Gastroesophageal sphincter (tissue), 4 donors: ENCODE measurements at places on chromosomes 6 and 20. TPM values are rescaled to one million over a fixed set of nuclear protein-coding genes. Genes with fewer than 3 reads are reported as not detected.

The TNFRSF21 gene
- total RNA-seq, result 14.3 TPM

GRCh38 chr20:58693226-58694006, 816 bp downstream of the NPEPL1 start:
- no peak for ATAC-seq

GRCh38 chr20:41532935-41533334, 85.2 kb downstream of the CHD6 start:
- ATAC-seq, result no peak

The GRM1 gene
- total RNA-seq, result not detected

DNA sequence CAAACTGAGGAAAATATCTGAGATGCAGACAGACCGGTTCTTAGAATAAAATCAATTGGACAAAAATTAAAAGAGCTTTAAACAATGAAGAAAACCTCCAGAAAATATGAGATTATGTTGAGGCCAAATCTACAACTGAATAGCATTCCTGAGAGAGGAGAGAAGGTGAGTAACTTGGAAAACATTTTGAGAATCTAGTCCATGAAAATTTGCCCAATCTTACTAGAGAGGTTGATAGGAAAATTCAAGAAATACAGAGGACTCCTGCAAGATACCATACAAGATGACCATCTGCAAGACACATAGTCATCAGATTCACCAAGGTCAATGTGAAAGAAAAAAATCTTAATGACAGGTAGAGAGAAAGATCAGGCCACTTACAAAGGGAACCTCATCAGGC, 437.7 kb upstream of the ADGRB3 start:
- ATAC-seq, result no peak

- ATAC-seq, result no peak
Observed at GRCh38 chr6:56803594-56803993, 151.3 kb upstream of the BEND6 start.

GRCh38 chr6:136213012-136213539, 37.0 kb downstream of the MTFR2 start:
- no peak for ATAC-seq

DNA sequence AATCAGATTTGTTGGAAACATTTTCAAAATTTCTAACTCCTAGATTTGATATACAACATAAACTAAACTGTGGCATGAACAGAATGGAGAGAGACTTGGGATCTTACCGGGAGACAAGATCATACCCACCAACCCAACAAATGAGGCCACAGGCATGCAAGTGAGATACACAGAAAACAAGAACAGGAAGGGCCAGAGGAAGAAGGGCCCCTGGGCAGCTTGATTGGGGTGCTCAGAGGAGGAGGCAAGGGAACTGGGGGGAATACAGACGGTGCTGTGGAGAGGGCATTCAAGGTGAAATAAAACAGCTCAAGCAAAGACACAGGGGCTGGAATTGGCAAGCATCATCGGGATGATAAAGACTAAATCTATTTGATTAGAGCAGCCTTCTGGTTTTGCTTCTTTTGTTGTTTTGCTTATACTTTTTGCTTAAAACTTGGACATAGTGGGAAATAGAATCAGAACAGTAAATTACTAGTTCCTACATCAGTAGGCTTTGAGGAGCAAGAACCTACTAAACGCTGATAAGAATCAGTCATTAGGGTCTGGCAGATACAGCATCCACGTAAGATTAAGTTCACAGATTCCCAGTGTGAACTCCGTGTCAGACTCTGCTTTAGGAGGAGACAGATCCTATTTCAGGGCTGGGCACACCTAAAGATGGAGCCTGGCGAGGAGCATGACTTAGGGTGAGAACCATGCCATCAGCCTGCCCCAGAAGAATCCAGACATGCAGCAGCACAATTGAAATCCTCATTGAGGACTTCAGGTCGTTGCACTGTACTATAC, 3.5 kb upstream of the RAMACL start:
- ATAC-seq, result no peak

The PCIF1 gene
- 37.7 TPM for total RNA-seq

The PROKR2 gene
- total RNA-seq, result not detected
